ENCODE measurements at places on chromosomes 2 and 18.

DNA sequence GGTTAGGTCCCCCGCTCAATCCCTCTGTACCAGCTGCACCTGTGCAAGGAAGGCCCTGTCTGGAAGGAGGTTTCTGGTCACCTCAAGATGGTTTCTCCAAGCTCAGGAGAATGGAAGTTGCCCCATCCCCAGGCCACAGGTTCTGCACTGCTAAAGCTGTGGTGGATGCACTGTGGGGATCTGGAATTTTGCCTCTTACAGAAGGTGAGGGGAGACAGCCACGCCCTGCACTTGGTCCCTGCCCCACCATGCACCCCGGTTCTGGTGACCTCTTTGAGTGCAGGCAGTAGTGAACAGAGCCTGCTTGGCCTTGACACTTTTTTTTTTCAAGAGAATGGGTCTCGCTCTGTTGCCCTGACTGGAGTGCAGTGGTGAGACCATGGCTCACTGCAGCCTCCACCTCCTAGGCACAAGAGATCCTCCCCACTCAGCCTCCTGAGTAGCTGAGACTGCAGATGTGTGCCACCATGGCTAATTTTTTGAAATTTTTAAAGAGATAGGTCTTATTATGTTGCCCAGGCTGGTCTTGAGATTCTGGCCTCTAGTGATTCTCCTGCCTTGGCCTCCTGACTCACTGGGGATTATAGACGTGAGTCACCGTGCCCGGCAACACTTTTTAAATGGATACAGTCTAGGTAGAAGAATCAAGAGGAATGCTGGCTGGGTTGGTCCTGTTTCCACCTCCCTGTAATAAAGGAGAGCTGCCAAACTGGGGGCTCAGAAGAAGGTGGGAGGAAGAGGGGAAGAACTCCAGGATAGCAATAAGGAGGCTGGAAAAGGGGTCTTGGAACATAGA lies 5.8 kb upstream of the NT5DC4 start:
- no peak for DNase-seq

DNA sequence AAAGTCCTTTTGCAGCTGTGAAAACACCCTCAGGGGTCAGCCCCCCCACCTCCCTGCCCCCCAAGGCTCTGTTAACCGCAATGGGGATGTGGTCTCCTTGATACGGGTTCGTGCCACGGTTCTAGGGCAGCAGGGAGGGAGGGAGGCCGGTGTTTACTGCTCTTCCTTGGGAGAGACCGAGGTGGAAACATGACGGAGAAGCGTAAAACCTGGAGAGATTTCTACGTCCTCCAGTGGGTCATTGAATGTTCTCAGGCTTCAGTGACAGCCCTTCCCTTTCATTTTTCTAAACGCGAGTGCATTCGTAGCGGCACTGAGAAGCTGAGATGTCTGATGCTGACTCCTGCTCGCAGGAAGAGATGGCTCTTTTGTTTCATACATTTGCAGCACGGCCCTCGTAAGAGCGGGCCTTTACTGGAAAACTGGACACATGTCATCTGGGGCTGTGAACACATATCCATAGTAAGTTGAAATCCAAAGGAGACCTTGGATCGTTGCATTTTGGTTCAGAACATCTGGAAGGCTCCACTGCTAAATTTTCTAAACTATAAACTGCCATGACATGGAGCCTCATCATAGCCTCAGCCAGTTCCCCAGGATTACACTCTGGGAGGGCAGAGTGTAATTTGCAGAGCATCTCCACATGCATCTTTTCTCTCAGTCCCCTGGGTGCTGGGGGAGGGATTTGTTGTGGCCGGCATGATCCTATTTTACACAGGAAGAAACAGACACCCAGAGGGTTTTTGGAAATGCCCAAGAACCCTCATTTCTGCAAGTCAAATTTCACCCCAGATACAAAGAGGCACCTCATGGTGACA lies 40.6 kb upstream of the HDAC4 start:
- DNase-seq, result no peak

- no peak for DNase-seq
Measured at GRCh38 chr2:54594048-54594447, 129.4 kb upstream of the EML6 start.

DNA sequence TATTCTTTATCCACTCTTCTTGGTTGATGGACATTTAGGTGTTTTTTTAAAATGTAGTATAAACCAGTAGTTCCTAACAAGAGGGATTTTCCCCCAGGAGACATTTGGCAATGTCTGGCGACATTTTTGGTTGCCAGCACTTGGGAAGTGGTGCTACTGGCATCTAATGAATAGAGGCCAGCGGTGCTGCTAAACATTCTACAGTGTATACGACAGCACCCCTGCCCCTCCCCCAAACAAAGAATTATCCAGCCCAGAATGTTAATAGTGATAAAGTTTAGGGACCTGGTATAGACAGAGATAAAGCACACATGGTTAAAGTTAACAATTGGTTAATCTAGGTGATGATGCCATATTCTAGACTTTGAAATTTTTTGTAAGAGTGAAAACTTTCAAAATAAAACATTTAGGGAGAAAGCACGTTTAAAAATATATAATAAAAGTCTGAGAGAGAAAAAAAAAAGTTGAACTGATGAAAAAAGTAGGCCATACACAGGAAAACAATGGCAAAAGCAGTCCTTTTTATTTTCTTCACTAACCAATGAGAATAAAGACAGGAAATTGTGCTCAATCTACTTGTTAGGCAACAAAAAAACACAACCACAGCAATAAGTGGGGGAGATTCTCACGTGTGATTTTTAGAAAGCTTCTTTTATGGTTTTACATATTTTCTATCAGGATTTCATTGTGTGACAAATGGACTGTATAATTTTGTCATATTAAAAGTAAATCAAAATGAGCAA lies 14.8 kb downstream of the FBXO48 start:
- DNase-seq, result no peak

GRCh38 chr2:182605166-182605565 lies 110.9 kb upstream of the DNAJC10 start:
- DNase-seq, result no peak

DNA sequence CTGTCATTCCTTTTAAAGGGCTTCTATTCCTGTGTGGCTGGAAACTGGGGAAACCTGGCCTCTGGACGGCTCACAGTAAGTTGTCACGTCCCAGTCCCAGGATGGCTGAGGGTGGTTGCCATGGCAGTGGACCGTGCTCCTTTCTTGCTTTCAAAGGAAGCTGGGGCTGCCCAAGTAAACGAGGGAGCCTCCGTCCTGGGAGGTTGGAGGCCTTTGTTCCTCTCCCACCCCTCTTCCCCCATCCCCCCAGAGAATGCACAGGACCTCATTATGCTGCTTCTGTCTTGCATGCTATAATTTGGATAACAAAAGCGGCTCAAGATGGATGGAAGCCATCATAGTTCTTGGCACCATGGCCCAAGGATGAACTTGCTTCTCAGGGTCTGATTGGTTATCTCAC lies 325.5 kb upstream of the HS6ST1 start:
- no peak for DNase-seq

DNA sequence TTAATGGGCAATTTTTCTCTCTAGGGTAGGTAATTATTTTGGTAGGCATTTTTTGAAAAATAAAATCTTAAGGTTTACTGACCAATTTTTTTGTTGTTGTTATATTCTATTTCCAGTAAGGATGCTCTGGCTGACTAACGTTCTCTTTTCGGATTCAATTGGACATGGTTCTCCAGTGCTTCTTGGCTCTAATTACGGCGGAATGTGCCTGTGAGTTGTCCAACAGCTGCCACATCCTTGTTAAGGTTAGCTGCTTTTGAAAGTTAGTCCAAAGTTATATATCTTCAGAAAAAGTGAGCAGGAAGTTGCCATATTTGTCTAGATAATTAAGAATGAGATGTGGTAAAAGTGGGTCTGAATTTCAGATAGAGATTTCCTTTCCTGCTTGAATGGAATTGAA lies 45.8 kb upstream of the SMIM21 start:
- DNase-seq, result no peak

DNA sequence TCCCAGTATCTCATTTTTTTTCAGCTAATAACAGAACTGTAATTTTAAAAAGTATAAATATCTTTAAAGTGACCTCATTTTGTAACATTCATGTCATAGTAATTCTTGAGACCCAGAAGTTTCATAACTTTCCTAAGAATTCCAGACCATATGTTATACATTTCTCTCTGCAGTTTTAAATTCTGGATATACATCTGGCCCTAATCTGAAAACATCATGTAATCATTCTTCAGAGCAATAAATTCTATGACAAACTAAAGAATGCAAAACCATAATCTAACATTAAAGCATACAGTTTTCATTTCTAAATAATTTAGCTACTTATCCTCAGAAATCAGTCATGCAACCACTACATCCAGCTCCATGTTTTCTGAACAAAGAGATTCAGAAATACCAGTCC lies 198.3 kb upstream of the SLC35G4 start:
- DNase-seq, result no peak

- DNase-seq, result no peak
Measured at GRCh38 chr2:177771191-177771590, 301.4 kb downstream of the PDE11A start.

- no peak for DNase-seq
Measured at GRCh38 chr2:2007551-2008501, 263.5 kb upstream of the PXDN start.

DNA sequence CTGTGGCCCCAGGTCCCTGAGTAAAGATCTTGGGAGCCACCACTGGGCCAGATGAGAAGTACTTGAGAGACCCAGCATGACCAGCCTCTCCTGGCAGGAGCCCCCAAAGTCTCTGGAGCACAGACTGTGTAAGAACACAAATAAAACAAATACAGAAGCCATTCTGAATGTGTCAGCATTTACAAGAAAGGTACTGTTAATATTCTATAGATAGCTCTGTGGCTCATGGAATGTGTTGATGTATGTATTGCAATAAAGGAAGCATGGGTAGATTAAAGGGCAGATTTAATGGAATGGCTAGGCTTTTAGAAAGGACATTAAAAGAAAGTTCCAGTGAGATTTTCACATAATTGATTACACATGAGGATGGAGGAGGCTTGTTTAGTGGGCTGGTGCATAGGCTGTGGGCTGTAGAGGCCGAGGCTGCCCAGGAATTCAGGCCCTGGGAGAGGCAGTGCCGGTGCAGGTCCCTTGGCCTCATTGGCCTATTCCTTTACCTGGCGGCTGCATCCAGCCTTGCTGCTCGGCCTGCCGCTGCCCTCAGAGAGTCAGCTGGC lies 127.7 kb upstream of the DLX2 start:
- DNase-seq, result no peak

- no peak for DNase-seq
Measured at GRCh38 chr2:42754021-42754775, 9.7 kb downstream of the OXER1 start.

DNA sequence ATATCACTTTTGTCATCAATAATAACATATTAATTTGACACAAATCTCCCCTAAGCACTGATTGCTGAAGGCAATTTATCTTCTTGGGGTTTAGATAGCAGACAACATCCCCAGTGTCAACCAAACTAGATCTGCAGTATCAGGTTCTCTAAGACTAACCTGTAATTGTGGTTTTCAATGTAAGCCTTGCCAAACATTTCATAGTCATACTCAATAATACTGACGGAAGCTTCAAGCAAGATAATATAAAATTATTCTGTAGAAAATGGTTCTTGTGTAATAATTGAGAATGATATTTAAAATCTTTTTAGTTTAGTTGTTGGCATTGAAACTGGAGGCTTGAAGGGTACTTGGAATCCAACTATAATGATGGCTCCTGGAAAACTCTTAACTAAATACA lies 186.3 kb downstream of the RIT2 start:
- DNase-seq, result no peak

DNA sequence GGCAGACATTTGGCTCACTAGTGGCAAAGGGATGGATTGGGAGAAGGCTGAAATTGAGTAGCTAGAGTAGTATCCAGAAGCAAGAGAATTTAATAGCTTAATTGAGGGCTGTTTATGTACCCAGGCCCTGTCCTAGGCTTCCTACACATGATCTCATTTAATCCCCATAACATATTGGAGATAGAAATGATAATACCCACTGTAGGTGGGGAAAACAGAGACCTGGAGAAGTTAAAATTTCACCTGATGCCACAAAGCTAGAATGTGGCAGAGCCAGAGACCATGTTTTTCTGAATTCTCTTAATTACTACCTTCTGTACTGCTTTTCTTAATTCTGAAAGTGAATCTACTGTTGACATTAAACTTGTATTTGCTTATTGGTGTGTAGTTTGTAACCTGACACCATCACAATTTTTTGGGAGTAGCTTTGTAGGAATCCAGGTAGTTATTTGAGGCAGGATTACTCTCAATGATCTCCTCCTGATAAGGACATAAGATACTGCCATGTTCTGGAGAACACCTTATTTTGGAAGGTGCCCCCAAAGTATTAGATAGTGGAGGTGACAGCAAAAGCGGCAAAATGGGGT lies 42.2 kb downstream of the RAB10 start:
- no peak for DNase-seq

DNA sequence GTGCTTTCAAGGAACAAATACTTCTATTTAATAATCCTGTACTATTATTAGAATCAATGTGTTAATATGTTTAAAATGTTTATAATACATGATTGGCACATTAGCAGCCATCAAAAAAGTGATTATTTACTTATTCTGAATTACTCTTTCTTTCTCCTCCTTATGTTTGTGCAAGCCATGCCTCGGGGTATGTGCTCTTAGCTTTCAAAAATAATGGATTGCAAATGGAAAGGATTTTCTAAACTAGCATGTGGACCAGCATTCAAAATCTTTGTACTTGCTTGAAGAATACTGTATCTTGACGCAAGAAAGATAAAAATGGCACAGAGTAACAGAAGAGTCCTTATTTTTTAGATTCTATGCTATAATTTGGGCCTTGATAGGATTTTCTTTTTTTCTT lies 156.5 kb downstream of the CDH7 start:
- DNase-seq, result no peak

- DNase-seq, result no peak
Measured at GRCh38 chr2:68253219-68254068, 1.1 kb upstream of the PPP3R1 start.

GRCh38 chr2:9629222-9630116 lies 1.3 kb downstream of the YWHAQ start:
- DNase-seq, result no peak

DNA sequence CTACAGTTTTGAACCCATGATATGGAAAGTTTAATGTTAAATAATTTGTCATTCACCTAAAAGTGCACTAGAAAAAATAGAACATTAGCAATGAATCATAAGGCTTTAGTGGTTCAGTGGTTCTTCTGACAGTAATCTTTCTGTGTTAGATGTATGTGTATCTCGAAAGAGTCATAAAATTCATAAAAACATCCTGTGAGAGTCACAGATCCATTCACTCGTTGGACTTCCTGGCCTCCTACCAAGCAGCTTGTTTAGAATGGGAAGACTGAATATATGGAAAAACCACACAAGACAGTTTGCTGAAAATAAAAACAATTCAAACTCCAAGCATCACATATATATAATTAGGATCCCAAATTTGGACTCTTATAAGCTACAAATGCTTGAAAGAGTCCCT lies 34.8 kb downstream of the ADNP2 start:
- DNase-seq, result no peak

DNA sequence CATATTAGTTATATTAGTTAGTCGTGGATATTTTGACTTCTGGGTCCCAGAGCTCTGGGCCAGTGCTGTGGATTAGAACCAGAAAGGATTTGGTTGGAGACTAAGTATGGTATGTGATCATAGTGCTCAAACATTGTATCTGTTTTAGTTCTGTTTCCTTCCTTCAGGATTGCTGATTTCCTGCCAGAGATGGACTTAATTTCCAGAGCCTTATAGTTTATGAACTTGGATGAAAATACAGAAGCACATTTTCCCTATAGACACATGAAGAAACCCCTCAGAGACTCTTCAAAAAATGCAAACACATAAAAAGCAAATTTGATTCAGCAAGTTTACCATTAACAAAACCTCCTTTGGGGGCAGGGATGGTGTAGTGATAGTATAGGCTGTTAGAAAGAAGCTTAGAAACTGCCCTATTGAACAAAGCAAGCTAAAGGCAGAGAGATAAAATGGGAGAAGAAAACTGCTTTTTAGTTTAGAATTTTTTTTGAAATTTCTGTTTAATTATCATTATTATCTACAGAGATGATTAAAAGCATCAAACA lies 88.7 kb upstream of the EFEMP1 start:
- DNase-seq, result no peak

All from activated CD4-positive, CD25-positive, alpha-beta regulatory T cell treated with anti-CD3 and anti-CD28 coated beads, Interleukin-2, amount 50 U/mL, for 72 hours (primary cell).